ENCODE measurements at places on chromosomes 4 and X.

DNA sequence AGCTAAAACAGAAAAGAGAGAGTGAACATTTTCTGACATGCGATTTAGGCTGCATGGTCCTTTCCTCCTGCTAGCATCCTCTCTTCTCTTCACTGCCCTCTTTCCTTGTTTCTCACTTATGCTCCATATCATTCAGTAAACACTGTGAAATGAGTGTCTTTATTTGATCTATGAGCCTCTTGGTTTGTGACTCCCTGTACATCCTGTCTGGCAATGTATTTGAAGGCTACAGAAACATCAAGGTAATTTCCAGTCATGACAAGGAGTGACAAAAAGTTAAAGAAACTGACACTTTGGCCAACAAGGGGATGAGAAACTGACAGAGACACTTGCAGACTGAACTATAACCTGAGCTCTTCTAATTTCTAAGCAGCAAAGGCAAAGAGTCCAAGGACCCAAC is 8.7 kb downstream of the FTHL17 start:
- no peak for DNase-seq

GRCh38 chr4:177759729-177760128 is 317.5 kb upstream of the AGA start:
- DNase-seq = no peak

GRCh38 chr4:29058531-29058930 is 1661.6 kb upstream of the PCDH7 start:
- DNase-seq = no peak

DNA sequence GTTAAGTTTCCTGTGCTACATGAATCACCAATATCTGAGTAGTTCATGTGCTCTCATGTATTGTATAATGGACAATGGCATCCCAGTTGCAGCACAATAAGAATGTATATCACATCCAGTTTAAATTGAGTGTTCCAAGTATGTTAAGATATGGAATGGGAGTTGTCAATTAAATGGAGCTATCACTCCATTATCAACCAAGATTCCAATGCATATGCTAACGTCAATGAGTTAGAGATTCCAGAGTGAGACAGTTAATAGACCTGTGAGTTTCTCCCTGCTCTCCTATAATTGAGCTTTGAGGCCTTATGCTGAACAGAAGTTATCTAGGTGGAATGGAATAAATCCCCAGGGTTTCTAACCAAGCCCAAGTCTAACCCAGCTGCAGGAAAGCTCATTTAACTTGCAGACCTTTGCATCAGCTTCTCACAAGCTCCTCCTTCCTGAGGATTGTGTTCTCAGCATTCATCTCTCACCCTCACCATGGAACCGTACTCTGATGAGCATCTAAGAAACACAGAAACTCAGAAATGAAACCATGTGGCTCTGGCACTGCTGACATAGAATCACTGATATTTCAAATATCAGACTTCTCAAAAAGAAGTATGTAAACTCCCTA is 84.8 kb downstream of the TIGD2 start:
- DNase-seq = no peak

- no peak for DNase-seq
Observed at GRCh38 chr4:23266401-23266800, 573.7 kb downstream of the GBA3 start.

DNA sequence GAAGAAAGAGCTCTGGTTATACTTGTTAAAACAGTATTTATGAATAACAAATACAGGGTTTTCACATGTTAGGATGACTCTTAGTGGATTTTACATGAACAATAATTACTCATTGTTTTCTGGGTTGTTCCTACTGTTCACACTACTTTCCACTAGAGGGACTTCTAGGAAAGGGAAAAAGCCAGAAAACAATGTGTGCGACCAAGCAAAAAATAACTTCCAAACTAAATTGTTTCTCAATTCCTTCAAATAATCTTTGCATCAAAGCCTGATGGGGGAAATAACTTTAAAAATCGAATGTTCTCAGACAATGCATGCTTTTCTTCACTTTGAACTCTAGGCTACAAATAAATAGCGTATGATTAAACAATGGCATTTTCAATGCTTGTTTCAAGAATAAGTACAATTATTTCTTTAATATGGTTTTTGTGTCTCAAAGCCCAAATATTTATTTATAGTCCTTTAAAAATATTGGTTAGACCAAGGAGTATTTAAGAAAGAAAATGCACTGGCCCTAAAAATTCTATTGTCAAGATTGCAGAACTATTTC is 72.1 kb upstream of the ETNPPL start:
- DNase-seq = peak; percentile 18

GRCh38 chrX:38768079-38768478 is 33.2 kb upstream of the MID1IP1 start:
- peak; percentile 34 for DNase-seq

- DNase-seq = no peak
Observed at GRCh38 chr4:104472766-104473165, 21.9 kb downstream of the CXXC4 start.

DNA sequence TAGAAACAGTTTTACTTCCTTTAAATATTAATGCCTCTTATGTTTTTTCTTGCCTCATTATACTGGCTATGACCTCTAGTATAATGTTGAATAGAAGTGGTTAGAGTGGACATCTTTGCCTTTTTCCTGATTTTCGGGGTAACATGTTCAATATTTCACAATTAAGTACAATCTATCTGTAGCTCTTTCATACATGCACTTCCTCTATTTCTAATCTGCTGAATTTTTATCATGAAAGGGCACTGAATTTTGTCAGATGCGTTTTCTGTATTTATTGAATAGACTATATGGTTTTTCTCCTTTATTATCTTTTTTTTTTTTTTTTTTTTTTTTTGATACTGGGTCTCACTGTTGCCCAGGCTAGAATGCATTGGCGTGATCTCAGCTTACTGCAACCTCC is 29.0 kb downstream of the MECP2 start:
- DNase-seq = no peak

GRCh38 chr4:73450398-73451004 is 14.5 kb downstream of the AFP start:
- peak; percentile 12 for DNase-seq

All from NCI-H1694 treated with DMSO at 0.1 percent for 48 hours (cell line).